ENCODE measurements at places on chromosomes 12 and 14.

- DNase-seq = no peak
These were observed 2.6 kb downstream of the PLA2G1B start for GRCh38 chr12:120324841-120325417.

DNA sequence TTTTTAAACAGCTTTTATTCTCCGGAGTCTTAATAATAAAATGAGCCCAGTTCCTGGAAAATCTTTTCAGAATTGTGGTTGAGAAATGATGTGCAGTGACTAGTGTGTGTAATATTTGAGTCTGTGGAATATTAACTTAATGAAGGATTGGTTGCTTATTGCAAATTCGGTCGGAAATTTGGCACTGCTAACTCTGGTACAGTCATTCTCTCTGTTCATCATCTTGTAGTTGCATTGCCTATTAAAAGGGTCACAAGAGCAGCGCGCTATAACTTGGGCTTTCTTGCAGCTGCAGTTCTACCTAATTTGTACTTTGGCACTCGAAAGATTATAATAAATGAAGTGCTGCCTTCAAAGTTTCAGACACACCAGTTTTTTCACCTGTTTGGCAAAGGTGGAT lies 146.0 kb downstream of the FLRT2 start:
- DNase-seq = no peak

- no peak for DNase-seq
These were observed 204.0 kb upstream of the AVPR1A start for GRCh38 chr12:63354969-63355368.

DNA sequence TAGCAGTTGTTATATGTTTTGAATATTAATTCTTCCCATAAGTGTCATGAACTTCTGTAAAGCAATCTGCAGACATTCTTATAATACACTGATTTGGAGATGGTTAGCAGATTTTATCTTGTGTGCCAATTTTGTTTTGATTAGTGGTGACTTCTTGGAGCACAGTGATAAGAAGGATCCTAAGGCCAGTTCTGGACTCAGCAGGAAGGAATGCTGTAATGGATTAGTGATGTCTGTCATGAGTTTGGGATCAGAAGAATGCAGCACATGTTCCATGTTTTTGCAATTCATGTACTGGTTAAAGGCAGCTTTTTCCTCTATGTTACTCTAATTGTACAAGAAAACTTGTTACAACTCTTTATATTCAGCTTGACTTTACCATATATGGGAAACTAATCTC lies 91.5 kb downstream of the UNC79 start:
- DNase-seq = no peak

DNA sequence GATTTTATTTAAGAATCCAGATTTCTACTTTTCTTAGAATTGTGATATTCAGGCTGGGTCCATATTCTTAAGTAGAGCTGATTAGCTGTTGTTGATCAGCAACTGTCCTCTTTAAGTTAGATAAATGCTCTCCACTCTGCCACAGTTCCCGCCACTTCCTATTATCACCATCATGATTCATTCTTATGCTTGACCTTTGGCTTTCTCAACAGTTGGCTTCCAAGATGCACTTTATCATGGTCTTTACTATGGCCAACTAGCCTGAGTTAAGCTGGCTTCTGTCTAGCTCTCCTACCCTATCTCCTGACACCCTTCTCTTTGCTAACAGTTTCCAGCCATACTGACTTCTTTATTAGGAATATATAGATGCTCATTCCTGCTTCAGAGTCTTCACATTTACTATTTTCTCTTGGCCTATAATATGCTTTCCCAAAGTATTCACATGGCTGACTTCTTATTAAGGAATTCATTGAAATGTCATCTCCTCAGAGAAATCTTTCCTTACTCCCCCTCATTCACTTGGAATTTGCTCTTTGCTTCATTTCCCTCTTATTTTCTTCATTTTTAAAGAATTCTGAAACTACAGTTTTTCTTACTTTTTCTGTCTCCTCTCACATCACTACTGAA lies 149.0 kb upstream of the IGF1 start:
- no peak for DNase-seq

GRCh38 chr12:22271023-22271422 lies 63.5 kb downstream of the ST8SIA1 start:
- DNase-seq = no peak
